Stimulated activated naive CD8-positive, alpha-beta T cell treated with anti-CD3 and anti-CD28 coated beads, Interleukin-15, Interleukin-2, amounts not matched to agents 100 U/mL and 50 U/mL, for 24 hours (primary cell): ENCODE measurements at places on chromosomes 5 and 9.

DNA sequence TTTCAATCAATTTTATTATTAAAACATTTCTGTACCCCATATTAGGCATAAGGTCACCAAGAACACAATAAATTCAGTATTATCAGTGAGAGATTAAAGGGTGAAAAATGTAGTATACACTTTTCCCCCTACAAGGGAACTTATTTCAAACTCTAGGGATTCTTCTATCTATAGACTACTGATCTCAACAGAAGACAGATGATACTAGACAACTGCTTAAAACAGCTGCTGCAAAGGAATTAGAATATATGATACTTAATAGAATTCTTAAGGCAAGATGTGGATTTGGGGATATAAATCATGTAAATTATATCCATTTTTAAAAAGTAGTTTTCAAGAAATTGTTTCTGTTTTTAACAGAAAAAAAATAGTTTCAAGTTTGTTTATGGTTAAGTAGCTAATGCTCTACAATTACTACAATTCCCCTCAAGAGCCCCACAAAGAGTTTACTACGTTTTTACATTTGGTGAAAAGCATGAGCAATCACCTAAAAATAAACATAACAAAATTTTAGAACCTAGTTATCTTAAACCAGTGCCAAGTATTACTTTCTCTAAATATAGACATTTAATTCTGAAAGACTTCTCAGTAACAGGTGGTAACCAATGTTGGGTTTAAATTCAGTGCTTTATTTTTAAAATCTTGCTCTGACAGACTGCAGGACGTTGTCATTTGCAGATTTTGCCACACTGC is 6.0 kb downstream of the KIF24 start:
- no peak for DNase-seq

- DNase-seq = no peak
Measured at GRCh38 chr9:96382175-96382574, 1.3 kb downstream of the SLC35D2 start.

- DNase-seq = no peak
Measured at GRCh38 chr5:14595189-14595588, 13.6 kb downstream of the OTULINL start.

DNA sequence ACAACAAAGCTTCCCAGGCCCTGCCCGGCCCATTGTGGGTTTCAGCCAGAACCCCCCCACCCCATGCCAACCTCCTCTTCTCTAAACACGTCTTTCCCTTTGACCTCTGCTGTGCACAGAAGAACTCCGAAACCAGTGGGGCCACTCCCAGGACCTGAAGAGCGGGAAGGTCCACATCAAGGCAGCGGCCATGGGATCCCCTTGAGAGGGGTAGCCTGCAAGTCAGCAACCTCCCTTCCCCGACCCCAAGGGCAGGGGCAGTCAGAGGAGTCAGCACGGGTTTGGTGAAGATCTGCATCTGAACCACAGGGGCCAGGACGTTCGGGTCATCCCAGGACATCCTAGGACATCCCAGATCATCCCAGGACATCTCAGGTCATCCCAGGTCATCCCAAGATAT is 379.9 kb upstream of the IRX4 start:
- DNase-seq = no peak
